ENCODE measurements at places on chromosomes 2 and 18.

DNA sequence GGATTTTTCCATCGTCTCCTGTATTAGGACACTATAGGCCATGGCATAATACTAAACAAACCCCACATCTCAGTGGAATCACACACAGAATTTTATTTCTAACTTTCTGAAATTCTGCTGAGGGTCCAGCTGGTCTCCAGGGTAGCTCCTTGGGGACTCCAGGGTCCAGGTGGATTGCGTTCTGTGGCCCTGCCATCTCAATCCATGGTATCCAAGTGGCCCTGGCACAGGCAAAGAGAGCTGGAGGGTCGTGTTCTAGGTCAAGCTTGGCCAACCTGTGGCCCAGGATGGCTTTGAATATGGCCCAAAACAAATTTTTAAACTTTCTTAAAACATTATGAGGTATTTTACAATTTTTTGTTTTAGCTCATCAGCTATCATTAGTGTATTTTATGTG lies 134.6 kb downstream of the CTIF start:
- no peak for DNase-seq

DNA sequence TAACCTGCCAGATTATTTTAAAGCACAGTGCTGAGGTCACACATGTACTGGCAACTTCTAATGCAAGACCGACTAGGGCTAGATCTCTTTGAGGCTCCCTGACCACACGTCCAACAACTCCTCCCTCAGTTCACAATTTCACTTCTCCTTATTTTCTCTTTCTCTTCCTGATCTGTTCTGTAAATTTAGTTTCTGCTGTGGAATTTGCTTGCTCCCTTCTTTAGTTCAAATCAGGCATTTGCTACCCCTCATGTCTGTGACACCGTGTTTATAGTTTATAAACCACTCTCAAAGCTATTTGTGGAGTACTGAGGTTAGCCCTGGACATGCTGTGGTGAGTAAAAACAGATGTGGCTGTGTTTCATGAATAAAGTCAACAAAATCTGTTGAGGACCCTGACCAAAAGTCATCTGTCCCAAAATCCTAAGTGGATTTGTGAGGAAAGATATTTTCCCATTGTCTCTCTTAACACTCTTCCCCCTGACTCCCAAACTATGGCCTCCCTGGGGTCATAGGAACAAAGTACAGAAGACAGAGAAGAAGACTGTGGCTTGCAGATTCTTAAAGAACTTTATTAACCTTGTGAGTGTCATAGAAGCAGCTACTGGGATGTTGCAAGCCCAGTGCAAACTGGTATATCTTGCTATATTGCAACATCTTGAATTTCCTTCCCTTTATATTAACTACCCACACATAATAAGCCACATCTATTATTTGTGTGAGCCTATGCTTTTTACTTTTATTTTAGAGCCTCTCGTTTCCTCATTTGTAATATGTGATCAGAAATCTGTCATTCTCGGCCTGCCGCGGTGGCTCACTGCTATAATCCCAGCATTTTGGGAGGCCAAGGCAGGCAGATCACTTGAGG lies 3.5 kb upstream of the NAGK start:
- DNase-seq, result no peak

DNA sequence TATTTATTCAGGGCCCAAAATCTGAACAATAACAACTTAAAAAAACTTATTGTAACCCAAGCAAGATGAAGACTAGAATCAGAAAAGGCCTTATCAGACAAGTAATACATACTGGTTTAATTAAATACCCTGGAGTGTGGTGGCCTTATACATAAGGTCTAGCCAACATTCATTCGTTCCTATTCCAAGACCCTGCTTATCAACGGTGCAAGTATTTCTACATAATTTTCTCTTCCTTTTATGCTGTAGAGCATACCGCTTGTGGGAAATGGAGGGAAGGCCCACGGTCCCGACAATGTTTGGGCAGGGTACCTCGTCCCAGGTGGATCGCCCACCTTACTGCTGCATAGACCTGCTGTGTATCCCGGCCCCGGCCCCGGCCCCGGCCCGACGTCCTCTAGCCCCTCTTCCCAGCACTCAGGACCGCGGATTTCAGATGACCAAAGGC lies 708 bp downstream of the ZNF24 start:
- DNase-seq, result no peak

DNA sequence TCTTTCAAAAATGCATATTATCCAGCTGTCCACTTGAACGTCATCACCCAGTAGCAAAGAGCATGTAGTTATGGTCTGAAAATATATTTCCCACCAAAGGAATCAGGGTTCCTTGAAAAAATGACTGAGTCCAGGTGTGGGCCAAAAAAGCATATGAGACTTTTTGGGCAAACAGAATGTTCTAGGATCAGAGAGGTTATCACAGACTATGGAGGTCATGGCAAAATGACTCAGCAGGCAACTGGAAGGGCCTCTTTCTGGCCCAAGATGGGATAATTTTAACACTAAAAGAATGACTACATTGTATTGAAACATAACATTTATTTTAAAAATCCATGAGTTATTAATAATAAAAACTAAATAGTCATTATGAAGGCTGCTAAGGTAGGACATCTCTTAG lies 77.1 kb downstream of the COBLL1 start:
- no peak for DNase-seq

- DNase-seq, result no peak
Observed at GRCh38 chr2:146024212-146024743, 1504.4 kb upstream of the ZEB2 start.

DNA sequence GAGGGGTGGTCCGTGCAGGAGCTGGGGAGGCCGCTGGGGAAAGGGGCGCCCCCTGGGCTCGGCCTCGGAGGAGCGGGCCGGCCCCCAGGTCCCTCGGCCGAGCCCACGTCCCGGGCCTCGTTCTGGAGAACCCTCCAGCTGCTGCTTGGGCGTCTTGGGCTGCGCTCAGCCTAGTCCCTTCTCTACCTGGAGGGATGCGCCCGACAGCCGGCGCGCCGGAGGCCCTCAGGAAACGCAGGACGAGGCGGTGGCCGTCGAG lies 293 bp upstream of the D2HGDH start:
- no peak for DNase-seq

DNA sequence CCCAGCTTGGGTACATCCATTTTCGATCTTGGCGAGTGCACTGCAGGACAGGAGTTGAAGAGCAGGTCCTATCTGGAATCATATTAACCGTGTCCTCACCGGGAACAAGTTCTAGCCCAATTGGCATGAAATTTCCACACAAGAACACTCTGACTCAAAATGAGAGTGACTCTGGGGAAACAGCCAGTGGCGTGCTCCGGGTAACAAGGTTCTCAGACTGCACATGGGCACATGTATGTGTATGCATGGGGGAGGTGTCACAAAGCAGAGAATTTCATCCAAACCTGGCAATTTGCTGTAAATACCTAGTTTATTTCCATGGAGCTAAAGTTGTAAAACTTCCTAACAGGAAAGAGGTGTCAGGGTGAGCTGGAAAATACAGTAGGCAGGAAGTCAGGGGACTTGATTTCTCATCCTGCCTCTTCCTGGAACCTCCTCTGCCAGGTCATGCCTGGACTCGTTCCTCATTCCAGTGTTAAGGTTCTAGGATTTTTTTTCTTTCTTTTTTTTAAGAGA lies 1.7 kb downstream of the TUBB6 start:
- no peak for DNase-seq

GRCh38 chr2:8009010-8009597 lies 672.8 kb upstream of the ID2 start:
- no peak for DNase-seq

GRCh38 chr18:43148231-43148630 lies 32.7 kb upstream of the RIT2 start:
- DNase-seq, result no peak

GRCh38 chr2:167265722-167266121 lies 377.4 kb downstream of the XIRP2 start:
- no peak for DNase-seq

DNA sequence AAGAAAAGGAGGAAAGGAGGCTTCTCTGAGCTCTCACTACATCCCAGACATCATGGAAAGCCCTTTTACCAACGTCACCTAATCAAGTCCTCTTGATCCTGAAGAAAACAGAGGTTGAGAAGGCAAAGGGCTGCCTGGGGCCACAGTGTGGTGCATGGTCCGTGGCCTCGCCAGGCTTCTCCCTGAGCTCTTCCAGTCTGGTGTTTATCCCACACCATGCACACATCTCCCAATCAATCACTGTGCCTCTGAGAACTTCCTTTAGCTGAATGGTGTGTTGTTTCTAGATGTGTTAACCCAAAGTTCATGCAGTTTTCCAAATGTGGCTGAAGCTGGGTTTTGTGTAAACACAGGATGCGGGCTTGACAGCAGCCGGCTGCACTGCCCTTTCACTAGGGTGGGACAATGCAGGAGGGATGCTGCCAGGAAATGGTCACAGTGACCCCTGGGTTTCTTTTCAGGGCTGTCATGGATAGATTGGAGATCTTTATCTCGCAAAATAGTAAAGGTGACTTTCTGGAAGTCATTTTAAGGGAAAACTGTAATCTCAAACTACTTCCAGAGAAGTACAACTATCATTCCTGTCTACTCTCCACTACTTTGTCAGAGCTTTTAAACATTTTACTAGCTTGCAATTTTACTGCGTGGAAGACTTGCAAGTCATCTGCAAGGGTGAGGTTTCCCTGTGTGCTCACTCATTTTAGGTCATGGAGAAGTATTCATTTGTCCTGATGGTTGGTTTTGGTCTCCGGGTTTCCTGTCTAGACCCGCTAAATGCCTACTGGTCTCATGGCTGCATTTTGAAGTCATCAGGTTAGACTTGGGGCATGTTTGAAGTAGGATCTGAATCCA lies 54.6 kb downstream of the IL1R2 start:
- no peak for DNase-seq

- no peak for DNase-seq
Observed at GRCh38 chr2:78541451-78542267, 483.8 kb upstream of the REG3G start.

DNA sequence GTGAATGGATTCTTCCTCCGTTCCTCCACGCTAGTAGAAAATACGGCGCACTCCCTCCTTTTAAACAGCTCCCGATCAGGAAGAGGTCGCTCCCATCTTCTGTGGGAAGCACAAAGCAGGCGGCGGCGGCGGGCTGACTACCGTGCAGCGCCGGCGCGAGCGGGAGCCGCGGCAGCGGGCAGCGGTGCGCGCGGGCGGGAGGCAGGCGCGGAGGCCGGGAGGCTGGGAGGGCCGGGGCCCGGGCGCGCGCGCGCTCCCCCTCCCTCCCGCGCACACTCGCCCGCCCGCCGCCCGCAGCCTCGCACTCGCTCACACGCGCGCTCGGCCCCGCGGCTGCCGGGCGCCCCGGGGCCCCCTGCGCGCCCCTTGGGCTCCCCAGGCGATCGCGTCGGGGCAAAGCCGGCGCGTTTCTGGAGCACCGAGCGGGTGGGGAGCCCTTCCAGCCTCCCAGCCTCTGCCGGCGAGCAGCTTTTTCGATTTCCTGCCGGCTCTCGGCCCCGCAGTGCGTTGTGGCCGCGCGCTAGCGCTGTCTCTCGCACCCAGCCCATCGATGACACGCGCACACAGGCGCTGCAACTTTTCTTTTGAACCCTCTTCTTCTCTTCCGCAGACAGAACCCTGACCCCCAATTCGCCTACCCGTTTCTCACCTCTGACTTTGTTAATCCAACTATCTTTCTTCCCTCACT lies at the start of gene SLC8A1:
SLC8A1 (minus strand) TSS at position 173 of the 688 bp plus-strand sequence.
- DNase-seq, result no peak

Measured in gastrocnemius medialis (tissue), 4 donors.